ENCODE measurements at places on chromosomes 2 and 18. TPM values are rescaled to one million over a fixed set of nuclear protein-coding genes. Genes with fewer than 3 reads are reported as not detected.

Gene FZD7
- total RNA-seq: 0.83 TPM

Gene NEU2
- not detected for total RNA-seq

Gene SNED1
- 21.0 TPM for total RNA-seq

Gene C2orf69
- total RNA-seq: 16.4 TPM

Gene SLC4A3
- not detected for total RNA-seq

Gene SANBR
- total RNA-seq: 5.6 TPM

Gene DCDC2C
- total RNA-seq: not detected

Gene LRRC30
- not detected for total RNA-seq

Gene TSPYL6
- total RNA-seq: not detected

Gene SPIRE1
- 4.8 TPM for total RNA-seq

Measured in T-helper 1 cell treated with Interleukin-12 subunit alpha and Interleukin-12 subunit beta and Interleukin-4 antibody, amounts not matched to agents 30 ng/mL and 1 ng/mL, for 36 hours (primary cell).